ENCODE measurements at places on chromosomes 6 and 20. TPM values are rescaled to one million over a fixed set of nuclear protein-coding genes. Genes with fewer than 3 reads are reported as not detected.

The FAM217A gene
- not detected for total RNA-seq

The KIFC1 gene
- total RNA-seq, result 69.3 TPM

The MCM9 gene
- total RNA-seq, result 11.4 TPM

The MEI4 gene
- total RNA-seq, result 0.23 TPM

The SIRPB1 gene
- 0.54 TPM for total RNA-seq

The FKBP1C gene
- total RNA-seq, result 0.74 TPM

The MANEA gene
- total RNA-seq, result 8.4 TPM

The GSTA2 gene
- not detected for total RNA-seq

The GPLD1 gene
- total RNA-seq, result 5.3 TPM

The SAMD3 gene
- total RNA-seq, result 1.9 TPM

The GLP1R gene
- total RNA-seq, result 2.6 TPM

The TRPC4AP gene
- total RNA-seq, result 73.1 TPM

The HUS1B gene
- 0.75 TPM for total RNA-seq

The ALDH8A1 gene
- not detected for total RNA-seq

The STX11 gene
- 0.21 TPM for total RNA-seq

The ZNF334 gene
- 15.9 TPM for total RNA-seq

The LY6G6D gene
- total RNA-seq, result not detected

The MRPL18 gene
- total RNA-seq, result 83.4 TPM

The TENT5A gene
- 2.9 TPM for total RNA-seq

The CST5 gene
- not detected for total RNA-seq

The LAMP5 gene
- total RNA-seq, result 0.31 TPM

The POU5F1 gene
- total RNA-seq, result 2,533 TPM

The CCN6 gene
- total RNA-seq, result not detected

The ACTL10 gene
- total RNA-seq, result not detected

The NANP gene
- total RNA-seq, result 6.2 TPM

The CLDN20 gene
- not detected for total RNA-seq

The IPCEF1 gene
- total RNA-seq, result 0.44 TPM

The ZNF831 gene
- not detected for total RNA-seq

The OVOL2 gene
- 11.4 TPM for total RNA-seq

The VNN1 gene
- not detected for total RNA-seq

The TRIM40 gene
- not detected for total RNA-seq

The RIN2 gene
- 1.3 TPM for total RNA-seq

The THEMIS gene
- total RNA-seq, result not detected

The POM121L2 gene
- total RNA-seq, result 0.09 TPM

The PRRT1 gene
- 2.8 TPM for total RNA-seq

The PTK7 gene
- total RNA-seq, result 130 TPM

The OOEP gene
- total RNA-seq, result not detected

The PTCRA gene
- total RNA-seq, result not detected

The RING1 gene
- 27.4 TPM for total RNA-seq

The FNDC1 gene
- 0.30 TPM for total RNA-seq

The IMPG1 gene
- not detected for total RNA-seq

The DEFB118 gene
- not detected for total RNA-seq

The COL12A1 gene
- total RNA-seq, result 4.7 TPM

The ZSCAN31 gene
- total RNA-seq, result 8.8 TPM

The MRAP2 gene
- total RNA-seq, result 4.7 TPM

The NAPB gene
- 12.3 TPM for total RNA-seq

The CYP21A2 gene
- total RNA-seq, result 0.22 TPM

The SLC22A23 gene
- total RNA-seq, result 38.4 TPM

The MBOAT1 gene
- 19.6 TPM for total RNA-seq

The DNAH8 gene
- total RNA-seq, result not detected

The C20orf141 gene
- total RNA-seq, result not detected

The XKR7 gene
- total RNA-seq, result 1.8 TPM

The FAM229B gene
- total RNA-seq, result 10.5 TPM

The EYA4 gene
- 0.17 TPM for total RNA-seq

The DEFB129 gene
- not detected for total RNA-seq

The GATA5 gene
- total RNA-seq, result 0.11 TPM

The FOXS1 gene
- total RNA-seq, result not detected

The HCK gene
- 0.82 TPM for total RNA-seq
